ENCODE measurements at places on chromosomes 13 and 19.

DNA sequence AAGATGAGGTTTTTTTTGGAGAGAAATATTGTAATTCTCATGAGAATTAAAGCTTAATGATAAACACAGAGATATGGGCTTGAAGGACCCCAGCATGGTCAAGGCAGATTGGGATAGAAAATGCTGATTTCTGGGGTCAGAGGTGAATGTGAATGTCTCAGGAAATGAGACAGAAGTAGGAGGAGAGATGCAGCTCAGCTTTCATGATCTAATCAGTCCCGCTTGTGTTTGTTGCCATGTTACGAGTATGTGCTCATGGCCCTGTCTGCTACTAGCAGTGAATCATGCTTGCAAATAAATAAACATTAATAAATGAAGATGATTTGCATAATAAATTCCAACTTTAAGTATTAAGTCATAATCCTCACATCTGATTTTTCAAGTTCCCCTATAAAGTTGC is 23.0 kb upstream of the NDFIP2 start:
- no peak for DNase-seq

GRCh38 chr13:26324867-26325266 is 70.9 kb downstream of the CDK8 start:
- DNase-seq = no peak

DNA sequence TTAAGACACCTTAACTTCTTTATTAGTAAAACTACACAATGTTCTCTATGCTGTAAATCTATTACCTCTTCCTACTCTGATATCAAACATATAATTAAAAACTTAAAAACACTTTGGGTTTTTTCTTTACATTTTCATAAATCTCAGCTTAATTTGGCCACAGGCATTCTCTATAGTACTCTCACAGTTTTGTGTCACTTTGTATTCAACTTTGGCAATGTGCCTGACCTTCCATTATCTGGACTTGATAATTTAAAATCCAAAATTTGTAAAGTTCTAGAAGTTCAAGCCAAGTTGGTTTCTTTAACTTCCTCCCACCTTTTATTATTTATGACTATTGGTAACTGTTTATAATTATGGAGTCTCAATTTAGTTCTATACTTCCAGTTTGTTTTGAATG is 46.4 kb downstream of the VWA8 start:
- DNase-seq = no peak

DNA sequence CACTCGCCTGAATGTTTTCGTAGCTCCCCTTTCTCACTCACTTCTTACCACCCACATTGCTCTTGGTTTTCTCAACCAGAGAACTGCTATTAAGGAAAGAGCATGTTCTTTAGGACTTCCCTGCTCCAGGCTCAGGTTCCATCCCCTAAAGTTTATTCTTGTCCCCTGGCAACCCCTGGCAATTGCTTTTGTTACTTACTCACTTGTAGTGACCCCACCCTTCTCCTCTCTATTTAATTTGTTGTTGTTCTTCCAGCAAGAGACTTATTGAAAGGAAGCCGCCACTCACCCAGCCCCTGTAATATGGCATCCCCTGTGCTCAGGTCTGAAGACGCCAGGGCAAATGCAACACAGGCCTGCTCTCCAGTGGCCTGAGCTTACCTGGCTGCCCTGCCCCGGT is 233.7 kb upstream of the SOX21 start:
- no peak for DNase-seq

- DNase-seq = no peak
These were observed 388.6 kb downstream of the DCT start for GRCh38 chr13:94090773-94091480.

DNA sequence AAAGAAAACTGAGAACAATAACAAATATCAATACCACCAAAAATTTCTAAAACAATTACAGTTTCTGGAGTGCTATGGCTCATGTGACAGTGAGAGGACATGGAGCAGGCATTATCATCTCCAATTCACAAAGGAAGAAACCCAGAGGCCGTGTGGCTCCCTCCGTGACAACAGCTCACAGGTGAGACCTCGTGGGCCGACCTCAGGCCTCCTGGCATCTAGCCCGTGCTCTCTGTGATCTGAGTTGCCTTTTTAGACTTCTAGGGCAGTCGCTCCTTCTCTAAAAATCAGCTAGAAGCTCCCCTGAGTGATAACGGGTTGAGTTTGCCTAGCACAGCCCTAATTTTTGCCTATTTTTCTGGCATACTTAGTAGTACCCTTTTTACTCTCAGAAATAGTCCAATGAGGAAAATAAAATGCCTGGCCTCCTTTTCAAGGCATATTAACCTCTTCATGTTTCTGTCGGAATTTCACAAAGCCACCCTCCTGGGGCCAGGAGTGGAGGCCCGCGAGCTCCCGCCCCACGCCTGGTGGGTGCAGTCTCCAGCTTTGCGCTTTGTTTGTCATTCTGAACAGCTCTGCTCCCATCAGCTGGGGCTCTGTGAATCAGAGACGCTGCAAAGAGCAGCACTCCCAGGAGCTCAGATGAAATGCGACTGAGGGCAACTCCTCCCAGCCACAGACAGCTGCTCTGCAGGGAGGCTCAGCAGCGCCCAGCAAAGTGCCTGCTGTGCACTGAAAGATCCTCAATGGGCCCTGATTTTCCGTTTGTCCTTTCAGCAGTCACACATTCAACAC is 292.5 kb downstream of the UQCRFS1 start:
- no peak for DNase-seq

DNA sequence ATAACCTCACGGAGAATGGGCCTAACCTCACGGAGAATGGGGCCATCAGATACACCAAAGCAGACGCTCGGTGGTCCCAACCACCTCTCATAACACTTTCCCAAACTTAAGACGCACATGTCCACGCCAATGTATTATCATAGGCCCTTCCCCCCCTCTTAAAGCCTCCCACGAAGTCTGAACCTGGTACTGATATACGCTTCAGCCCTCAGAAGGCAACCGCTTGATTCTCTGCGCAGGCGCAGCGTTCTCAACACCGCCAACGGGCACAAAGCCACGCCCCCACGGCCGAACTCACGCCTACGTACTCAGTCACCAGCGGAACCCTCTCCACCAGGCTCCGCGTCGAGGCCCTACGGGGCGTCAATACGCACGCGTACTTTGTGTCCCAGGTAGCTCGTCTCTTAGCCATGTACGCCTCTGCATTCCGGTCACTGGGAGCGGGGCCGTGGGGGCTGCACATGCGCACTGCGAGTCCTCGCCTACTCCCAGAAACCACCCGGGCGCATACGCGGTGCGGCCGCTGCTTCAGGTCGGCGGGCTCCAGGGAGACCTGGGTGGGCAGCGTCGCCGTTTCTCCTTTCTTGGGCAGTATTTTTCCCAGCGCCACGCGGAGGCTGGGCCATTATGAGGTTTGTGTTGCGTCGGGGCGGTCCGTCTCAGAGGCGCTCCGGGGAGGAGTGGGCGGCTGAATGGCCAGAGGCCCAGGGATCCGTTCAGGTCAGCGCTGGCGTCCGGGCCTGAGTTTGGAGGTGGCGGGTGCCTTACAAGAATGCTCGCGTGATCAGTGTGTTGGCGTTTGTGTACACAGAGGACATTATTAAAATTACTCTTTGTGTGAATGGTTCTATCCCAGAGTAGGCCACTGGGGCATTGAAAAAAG is 25.3 kb downstream of the ZNF582 start:
- DNase-seq = peak; percentile 52

- DNase-seq = no peak
These were observed 363.3 kb downstream of the LIG4 start for GRCh38 chr13:107852072-107852471.

DNA sequence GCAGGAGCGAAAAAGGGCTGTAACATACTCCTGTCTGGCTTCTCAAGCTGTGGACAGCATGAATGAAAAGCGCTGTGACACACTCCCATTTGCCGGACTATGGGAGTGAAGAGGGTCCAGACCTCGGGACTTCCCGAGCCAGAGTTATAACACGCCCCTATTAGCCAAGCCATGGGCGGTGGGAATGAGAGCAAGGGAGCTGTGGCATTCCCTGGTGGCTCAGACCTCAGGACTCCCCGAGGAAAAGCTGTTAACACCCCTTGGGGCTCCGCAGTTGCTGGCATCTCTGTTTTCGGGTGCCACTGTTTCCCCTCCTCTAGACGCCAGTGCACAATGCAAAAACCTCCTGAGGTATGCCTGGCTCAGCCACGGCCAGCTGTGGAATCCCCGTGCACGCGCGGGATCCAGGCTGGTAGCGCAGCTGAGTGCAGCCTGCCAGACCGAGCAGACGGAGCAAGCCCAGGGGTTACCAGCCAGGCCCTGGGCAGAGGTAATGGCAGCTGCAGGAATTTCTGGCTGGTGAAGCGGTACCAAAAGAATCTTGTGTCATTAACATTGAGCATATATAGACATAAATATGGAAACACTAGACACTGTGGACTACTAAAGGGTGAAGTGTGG is 1534.6 kb upstream of the PRR20A start:
- DNase-seq = no peak

Data from stimulated activated CD8-positive, alpha-beta memory T cell treated with anti-CD3 and anti-CD28 coated beads, Interleukin-2, amount 100 ng/mL, for 1 hour (primary cell).